ENCODE measurements at places on chromosomes 1 and 21.
A peak's percentile ranks its signal among the peaks of the same experiment; 100 is the strongest.

- no peak for DNase-seq
Measured at GRCh38 chr1:61743716-61744580, 1.7 kb downstream of the PATJ start.

DNA sequence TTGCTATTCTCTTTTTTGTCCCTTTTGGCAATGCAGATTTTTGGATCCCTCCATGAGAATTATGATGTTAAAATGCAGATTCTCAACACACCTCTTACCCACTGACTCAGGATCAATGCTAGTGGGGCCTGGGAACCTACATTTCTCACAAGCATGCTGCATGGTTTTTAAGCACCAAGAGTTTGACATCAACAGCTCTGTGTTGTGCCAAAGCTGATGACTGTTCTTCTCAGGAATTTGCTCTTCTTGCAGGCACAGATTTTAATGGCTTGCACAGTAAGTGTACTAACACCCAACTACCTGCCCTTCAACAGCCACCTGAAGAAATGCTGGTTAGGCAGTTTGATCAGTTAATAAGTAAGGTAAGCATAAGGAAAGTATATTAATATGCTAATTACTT, 468.7 kb downstream of the PTBP2 start:
- no peak for DNase-seq

GRCh38 chr1:9905010-9905409, 5.1 kb downstream of the CTNNBIP1 start:
- no peak for DNase-seq

DNA sequence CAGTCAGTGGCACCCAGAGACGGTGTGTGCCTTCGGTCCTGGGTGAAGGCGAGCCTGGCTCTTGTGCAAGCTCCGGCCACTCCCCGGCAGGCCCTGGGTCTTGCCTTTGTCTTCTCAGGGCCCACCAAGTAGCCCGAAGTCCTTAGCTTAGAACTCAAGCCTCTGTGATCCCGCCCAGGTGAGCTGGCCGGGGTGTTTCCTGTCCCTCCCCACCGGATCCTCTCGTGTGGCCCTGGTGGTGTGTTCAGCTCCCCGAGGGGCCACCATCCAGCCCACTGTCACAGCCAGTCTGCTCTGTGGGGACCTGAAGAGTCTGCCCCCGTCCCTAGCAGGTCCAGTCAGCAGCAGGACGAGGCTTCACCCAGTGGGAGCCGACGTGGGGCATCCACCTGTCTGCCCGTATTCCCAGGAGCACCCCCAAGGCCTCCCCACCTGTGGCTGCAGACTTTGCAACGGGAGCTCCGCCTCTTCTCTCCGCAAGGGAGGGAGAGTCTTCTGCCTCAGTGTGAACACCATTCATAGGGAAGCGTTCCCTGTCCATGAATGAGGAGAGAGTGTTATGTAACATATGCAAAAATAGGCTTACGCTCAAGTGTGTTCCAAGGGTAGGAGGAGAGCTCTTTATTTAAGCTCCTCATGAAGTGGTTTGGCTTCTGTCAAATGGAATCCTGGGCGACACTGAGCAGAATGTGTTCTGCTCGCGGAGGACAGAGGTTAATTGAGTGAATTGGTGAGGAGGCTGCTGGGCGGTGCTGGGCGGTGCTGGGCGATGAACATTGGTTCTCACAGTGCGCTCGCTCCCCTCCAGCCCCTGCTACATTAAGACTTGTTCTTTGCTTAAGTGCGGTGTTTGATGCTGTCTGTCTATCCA, 108.9 kb downstream of the CRYAA start:
- peak; percentile 61 for DNase-seq

DNA sequence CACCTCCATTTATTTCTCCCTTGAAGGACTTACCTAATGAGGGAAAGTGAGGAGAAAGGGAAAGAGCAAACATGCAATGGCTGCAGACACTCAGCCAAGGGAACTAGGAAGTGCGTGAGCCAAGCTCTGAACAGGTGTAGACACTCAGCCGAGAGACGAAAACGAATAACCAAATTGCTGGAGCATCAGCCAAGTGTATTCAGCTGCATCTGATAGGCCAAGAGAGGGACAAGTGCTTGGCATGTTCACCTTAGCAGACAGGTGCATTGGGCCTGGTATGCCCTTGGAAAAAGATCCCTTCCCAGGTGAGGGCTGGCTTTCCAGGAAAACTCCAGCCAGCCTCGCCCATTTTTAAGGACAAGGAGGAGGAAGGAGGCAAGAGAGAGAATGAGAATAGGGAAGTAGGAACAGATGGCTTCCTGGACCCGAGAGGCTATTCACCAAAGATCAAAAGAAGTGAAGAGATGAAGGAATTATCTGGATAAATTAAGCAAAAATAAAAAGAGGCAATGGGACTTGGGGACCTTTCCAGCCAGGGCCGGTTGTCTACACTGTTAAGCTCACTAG, 184.7 kb downstream of the TOMM20 start:
- no peak for DNase-seq

DNA sequence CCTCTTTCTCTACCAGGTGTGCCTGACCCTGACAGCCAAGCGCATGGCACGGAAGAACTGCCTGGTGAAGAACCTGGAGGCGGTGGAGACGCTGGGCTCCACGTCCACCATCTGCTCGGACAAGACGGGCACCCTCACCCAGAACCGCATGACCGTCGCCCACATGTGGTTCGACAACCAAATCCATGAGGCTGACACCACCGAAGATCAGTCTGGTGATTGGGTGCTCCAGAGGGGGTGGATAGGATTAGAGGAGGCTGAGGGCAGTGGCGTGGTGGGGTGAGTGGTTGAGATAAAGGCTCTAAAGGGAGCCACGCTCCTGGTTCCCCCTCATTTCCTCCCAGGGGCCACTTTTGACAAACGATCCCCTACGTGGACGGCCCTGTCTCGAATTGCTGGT, 13.1 kb downstream of the ATP1A2 start:
- no peak for DNase-seq

- no peak for DNase-seq
Measured at GRCh38 chr21:37711286-37711829, 204.9 kb downstream of the KCNJ6 start.

Data from HAP-1 (cell line).